ENCODE measurements at places on chromosomes 3 and 15.

DNA sequence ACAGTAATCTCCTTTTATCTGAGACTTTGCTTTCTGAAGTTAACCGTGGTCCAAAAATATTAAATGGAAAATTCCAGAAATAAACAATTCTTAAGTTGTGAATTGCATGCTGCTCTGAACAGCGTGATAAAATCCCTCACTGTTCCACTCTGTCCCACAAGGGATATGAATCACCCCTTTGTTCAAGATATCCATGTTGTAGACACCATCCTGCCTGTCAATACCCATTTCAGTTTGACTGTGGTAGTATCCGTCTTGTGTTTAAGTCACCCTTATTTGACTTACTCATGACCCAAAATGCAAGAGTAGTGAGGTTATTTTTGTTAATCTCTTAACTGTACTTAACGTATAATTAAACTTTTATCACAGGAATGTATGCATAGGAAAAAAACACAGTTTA lies 435.0 kb downstream of the SHQ1 start:
- no peak for DNase-seq

GRCh38 chr3:50617096-50617791 lies at the start of gene MAPKAPK3:
Gene MAPKAPK3 (plus strand): TSS chr3:50617151. CDS start chr3:50617566, 415 bp downstream.
- DNase-seq, result no peak

- no peak for DNase-seq
Observed at GRCh38 chr3:3302964-3303363, 123.5 kb upstream of the CRBN start.

- no peak for DNase-seq
Observed at GRCh38 chr15:92545996-92546395, 109.6 kb downstream of the FAM174B start.

- DNase-seq, result no peak
Observed at GRCh38 chr3:78754066-78754743, 1013.6 kb downstream of the ROBO1 start.

GRCh38 chr3:16404349-16404895 lies 109.1 kb downstream of the RFTN1 start:
- DNase-seq, result no peak

GRCh38 chr15:78084449-78084750 lies 6.9 kb upstream of the TBC1D2B start:
- DNase-seq, result no peak

DNA sequence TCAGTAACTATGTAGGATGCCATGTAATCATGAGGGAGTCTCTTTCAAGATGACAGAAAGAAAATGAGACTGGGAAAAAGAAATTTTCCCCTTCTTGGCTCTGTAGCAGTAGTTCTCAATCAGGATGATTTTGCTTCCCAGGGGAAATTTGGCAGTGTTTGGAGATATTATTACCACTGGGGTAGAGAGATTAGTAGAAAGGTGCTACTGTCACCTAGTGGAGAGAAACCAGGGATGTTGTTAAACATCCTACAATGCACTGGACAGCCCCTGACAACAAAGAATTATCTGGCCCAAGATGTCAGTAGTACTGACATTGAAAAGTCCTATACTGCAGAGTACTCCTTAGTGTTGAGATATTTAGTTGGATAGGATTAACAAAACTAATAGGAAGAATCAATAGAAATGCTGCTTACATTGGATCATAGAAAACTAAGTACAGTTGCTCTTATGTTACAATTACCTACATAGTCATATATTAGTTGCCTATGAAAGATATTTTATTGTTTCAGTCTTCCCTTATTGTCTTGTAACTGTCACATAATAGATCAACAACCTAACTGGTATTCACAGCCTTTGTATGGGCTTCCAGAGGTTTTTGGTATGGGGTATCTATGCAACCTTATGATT lies 433.3 kb downstream of the RAP2B start:
- no peak for DNase-seq

DNA sequence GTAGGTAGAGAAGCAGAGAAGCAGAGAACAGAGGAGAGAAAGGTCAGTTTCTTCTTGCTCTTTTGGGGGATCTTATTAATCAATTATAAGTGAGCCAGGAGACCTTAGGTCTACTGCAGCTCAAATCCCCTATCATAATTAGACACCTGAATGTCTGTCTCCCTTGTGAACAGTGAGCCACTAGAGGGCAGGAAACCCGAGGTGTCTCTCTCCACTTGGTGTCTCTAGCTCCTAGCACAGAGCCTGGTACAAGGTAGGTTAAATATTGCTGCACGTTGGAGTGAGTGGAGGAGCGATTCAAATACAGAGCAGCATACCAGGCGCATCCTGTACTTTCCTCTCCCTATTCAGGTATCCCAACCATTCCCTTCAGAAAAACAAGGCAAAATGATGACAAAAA lies 2.0 kb upstream of the ST8SIA2 start:
- no peak for DNase-seq

DNA sequence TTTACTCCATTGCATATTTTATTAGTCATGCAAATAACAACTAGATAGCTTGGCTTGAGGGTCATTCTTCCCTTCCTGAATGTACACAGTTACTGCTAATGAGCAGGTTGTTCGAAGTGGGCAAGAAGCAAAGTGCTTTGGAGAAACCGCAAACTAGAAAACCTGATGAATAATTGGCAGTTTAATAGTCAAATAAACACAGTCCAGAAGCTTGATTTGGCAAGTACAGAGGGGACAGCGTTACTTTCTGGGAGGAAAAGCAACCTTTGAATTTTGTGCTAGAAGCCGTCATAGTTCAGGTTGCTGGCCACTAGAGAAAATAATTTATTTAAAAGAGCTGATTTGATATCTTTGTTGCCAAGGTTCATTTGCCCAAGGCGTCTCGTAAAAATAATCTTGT lies 94.9 kb downstream of the MFSD1 start:
- DNase-seq, result no peak

DNA sequence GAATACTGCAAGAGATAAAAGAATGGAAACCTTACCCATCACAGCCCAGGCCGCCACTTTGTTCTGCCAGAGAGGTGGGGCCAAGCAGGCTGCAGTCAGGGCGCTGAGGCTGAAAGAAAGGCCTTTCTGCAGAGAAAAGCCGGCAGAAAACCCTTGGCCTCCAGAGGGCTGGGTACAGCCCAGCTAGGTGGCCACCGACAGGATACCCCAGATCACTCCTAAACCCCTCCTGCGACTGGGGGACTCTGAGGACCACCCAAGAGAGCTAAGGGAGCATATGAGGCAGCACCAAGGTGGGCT lies 69.3 kb downstream of the SMAD6 start:
- DNase-seq, result no peak

DNA sequence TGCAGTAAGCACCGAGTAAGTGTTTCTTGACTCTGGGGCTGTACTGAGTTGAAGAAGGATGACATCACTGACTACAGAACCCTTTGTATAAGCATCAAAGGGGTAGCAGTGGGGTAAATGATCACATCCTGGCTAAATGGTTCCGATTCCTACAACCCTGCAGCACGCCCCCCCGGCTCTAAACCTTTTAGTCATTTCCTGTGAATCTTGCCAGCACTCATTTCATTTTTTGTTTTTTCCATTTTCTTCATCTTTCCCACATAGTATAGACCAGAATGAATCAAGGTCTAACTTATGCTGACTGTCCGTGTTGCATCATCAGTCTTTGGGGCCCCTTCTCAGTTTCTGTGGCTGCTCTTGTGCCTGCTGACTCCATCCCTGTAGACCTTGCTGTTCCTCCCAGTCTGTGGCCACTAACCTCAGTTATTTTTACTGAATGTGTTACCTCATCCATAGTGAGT lies 383.1 kb upstream of the TPRG1 start:
- peak; percentile 52 for DNase-seq
